ENCODE measurements at places on chromosomes 6 and 20.

DNA sequence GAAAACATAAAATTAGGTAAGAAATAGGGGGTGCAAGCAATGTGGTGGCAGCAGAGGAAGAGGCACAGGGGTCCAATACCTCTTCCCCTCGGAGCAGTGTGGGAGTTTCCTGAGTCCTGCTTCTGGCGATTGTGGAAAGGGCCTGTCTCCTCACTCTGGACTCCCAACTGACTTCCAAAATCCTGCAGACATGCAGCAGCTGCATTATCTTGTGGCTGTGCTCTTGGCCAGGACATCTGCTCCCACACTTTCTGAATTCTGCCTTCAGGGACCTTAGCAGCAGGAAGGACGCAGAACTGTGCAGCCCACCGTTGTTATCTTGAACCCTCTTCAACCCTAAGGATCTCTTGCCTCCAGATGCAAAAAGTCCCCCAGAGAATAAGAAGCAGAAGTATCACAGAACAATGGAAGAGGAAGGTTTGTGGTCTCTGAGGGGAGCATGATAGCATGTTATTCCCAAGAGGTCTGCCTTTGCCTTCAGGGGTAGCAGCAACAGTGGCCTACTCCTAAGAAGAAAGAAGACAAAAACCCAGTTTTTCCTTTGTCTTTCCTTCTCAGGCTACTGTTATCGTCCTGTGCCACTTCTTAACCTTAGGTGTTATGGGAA is 102.5 kb upstream of the EMILIN3 start:
- no peak for DNase-seq

GRCh38 chr20:49762940-49763766 is 49.5 kb upstream of the B4GALT5 start:
- no peak for DNase-seq

DNA sequence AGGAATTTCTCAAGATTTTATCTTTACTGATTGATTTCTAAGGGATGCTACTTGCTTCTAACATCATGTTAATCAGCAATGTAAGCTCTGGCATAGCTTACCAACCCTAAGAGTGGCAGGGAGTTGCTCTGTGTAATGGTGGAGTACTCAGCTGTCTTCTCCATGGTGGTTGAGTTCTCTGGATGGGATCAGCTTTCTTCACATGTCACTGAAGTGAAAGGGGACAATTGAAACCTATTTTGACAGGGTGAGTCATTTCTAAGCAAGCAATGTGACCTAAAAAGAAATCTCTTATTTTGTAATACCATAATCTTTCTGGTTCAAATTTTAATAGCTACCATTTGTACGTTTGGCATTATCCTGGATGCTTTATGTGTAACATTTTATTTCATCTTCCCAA is 430.4 kb downstream of the GJA1 start:
- DNase-seq, result no peak

- no peak for DNase-seq
These were observed 10.7 kb downstream of the PPIL1 start for GRCh38 chr6:36863670-36864540.

- DNase-seq, result no peak
These were observed 30.6 kb upstream of the FOXC1 start for GRCh38 chr6:1579096-1579495.

DNA sequence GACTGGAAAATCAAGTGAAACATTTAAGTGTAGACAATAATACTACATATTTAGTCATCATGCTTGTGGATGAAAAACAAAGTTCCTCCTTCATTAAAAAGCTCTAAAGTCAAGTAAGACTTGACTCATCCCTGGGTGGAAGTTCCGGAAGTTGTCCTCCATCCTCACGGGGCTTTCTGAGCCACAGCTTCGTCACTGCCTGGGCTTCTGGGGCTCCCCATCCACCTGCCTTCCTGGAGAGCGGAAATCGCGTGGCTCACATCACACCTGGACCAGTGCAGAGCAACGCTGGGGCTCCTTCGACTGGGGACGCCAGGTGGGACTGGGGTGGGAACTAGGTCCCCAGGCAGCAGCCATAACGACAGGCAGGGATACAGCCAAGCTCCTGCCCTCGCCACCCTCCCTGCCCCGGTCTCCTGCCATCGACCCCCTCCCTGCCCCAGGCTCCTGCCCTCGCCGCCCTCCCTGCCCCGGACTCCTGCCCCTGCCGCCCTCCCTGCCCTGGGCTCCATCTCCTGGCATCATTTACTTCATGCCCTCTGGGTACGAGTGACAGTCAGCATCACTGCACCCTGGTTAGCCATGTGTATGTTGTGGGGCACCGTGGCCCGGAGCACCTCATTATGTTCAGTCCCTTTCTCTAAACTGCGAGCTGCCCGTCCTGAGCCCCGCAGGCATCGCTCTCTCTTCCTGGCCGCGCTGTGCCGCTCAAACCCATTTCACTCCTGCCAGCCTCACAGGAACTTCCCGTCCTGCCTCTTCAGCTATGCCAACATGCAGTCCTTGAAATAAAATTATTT is 12.9 kb downstream of the THBS2 start:
- DNase-seq, result no peak

DNA sequence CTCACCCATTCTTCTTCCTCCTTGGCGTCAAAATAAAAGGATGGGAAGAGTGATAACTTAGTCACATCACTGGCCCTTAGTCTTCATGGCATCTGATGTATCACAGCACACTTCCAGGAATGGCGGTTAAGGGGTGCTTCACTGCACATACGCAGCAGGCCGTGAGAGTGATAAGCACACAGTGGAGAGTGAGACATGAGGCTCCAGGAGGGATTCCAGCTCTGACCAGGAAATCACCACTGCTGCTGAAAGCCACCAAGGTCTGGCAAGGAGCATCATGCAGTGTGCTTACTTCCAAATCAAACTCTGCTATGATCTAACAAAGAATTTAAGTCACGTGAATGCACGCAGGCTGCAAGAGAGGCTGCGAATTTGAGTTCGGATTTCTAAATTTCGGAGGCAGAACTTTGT is 62.4 kb downstream of the ARID1B start:
- peak; percentile 46 for DNase-seq

GRCh38 chr6:15437090-15437635 is 191.3 kb downstream of the JARID2 start:
- DNase-seq, result no peak

- peak; percentile 47 for DNase-seq
These were observed 73.7 kb downstream of the PRND start for GRCh38 chr20:4795394-4795793.

GRCh38 chr6:56803594-56803993 is 151.3 kb upstream of the BEND6 start:
- DNase-seq, result no peak

- DNase-seq, result peak; percentile 86
These were observed 1.7 kb downstream of the LOC128125822 start for GRCh38 chr6:63573899-63574553.

DNA sequence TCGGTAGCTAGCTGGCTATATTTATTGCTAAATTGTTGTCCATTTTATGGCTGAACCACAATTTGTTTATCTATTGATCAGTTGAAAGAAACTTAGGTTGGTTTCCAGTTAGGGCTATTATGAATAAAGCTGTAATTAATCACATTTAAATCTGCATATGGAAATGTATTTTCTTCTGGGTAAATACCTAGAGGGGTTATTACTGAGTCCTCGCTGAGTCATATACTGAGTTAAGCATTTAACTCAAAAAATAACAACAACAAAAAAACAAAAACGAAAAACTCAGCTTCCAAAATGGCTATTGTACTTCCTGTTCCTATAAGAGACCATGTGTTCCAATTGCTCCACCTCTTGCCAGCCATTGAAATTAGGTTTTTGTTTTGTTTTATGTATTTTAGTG is 258.2 kb downstream of the TBC1D32 start:
- DNase-seq, result no peak

- DNase-seq, result no peak
These were observed 139.1 kb upstream of the GMDS start for GRCh38 chr6:2384528-2384927.

DNA sequence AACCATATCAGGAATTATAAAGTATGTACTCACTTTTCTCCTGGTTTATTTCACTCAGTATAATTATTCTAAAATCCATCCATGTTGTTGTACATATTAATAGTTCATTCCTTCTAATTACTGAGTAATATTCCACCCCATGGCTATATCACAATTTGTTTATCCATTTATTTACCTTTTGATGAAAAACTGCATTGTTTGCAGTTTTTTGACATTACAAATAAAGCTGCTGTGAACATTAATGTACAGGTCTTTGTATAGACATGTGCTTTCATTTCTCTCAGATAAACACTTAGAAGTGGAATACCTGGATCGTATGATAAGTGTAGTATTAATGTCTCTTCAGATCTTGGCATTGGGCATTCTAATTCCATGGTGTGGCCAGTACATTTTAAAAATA is 4.2 kb downstream of the SLC17A3 start:
- no peak for DNase-seq

GRCh38 chr6:27791182-27791943 is 120.8 kb downstream of the OR2B2 start:
- DNase-seq, result peak; percentile 86

GRCh38 chr20:31746068-31746878 is 7.2 kb downstream of the TPX2 start:
- DNase-seq, result no peak

GRCh38 chr6:119201480-119201879 is 123.0 kb upstream of the FAM184A start:
- no peak for DNase-seq

DNA sequence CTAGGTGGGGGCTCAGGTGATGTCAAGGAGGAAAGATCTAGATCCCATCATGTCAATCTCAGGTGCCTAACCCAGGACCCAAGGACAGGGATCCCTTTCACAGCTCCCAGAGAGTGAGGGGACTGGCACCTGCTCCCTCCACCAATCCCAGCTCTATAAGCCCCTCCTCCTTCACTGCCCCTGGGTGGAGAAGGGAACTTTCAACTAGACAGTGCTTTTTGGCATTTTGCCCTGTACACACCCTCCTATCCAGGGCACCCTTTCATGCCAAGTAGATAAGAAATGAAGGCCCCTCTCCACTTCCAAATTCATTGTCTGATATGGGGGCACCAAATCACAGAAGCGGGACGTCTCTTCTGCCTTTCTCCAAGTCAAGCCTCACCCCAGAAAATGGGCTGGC is 61.6 kb downstream of the MDGA1 start:
- peak; percentile 59 for DNase-seq

DNA sequence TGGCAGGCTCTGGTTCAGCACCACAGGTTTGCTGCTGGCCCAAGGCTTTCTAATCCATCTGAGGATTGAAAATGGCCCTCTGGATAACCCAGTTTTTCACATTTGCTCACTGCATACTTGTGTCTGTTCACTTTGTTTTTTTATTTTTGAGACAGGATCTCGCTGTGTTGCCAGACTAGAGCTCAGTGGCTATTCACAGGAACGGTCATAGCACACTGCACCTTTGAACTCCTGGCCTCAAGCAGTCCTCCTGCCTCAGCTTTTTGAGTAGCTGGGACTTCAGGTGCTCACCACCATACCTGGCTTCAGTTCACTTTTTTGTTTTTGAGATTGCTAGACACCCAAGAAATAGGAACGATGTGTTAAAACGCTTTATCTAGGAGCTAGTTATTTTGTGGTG is 57.9 kb downstream of the ITCH start:
- DNase-seq, result no peak

DNA sequence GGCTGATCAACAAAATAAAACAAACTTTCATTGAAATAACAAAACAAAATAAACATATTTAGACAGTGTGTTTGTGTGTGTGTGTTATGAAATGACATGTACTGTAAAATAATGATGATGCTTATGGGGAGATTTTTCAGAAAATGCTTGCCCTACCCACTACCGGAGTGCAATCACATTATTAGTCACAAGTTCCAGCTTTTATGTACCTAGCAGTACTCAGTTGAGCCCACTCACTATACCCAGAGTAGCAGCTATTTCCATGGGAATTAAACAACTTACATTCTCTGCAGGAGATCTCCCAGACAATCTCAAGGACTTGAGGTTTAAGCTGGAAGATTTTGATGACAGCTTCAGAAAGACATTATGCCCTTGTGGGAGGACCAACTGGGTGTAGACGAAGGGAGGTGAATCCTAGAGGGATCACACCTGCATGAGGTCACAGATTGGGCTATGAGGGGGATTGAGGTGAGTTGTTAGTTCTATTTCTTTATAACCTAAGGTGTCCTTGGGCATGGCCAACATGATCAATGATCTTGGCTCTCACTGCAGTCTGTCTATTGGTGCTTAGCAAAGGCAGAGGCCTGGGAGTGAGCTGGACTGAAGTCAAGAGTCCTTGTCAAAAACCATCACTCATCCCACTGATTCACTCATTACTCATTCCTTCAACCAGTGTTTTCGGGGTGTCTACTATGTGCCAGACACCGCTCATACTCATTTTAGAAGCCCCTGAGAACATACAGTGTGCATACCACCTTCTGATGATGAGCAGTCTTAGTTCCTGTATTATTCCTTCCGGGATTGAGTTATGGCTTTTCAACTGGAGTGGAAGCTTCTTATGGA is 6.7 kb upstream of the CLIC5 start:
- DNase-seq, result no peak

DNA sequence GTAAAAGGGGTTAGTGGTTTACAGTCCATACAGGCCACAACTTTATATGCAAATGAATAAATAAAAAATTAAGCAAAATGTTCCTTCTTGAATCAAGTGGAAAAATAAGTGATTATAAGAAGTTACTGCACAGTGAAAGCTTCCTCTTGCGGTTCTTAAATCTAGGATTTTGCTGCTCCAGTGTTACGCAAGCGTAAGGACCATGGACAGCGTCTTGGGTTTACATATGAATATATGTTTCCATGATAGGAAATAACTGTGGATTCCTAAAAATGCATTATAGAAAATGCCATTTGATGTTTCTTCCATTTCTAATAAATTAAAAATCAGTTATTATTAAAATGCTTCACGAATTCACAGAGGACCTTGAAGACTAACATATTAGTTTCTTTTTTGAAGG is 176.6 kb upstream of the POU3F2 start:
- peak; percentile 43 for DNase-seq

GRCh38 chr6:119514345-119514744 is 164.8 kb upstream of the MAN1A1 start:
- no peak for DNase-seq

GRCh38 chr20:31497838-31498540 is 16.3 kb upstream of the HM13 start:
- DNase-seq, result peak; percentile 23

GRCh38 chr6:154994836-154995253 is 270 bp upstream of the TIAM2 start:
- DNase-seq, result no peak

GRCh38 chr20:17507531-17507930 is 23.6 kb downstream of the BFSP1 start:
- DNase-seq, result no peak

GRCh38 chr6:15553031-15553430 is 109.8 kb downstream of the DTNBP1 start:
- no peak for DNase-seq

- no peak for DNase-seq
These were observed 1155.5 kb downstream of the EPHA7 start for GRCh38 chr6:92263864-92264263.
